ENCODE measurements at places on chromosomes 1 and 21. TPM values are rescaled to one million over a fixed set of nuclear protein-coding genes. Genes with fewer than 3 reads are reported as not detected.

GRCh38 chr1:162687870-162688269 is 55.6 kb downstream of the DDR2 start:
- no peaks in the 10 kb centered on the region for H3K27me3 ChIP-seq
- H3K4me3 ChIP-seq = no peak overlapping the region
- peak overlapping the region; percentile 73 for H3K27ac ChIP-seq
- DNase-seq = no peak
- no peaks in the 10 kb centered on the region for H3K36me3 ChIP-seq

DNA sequence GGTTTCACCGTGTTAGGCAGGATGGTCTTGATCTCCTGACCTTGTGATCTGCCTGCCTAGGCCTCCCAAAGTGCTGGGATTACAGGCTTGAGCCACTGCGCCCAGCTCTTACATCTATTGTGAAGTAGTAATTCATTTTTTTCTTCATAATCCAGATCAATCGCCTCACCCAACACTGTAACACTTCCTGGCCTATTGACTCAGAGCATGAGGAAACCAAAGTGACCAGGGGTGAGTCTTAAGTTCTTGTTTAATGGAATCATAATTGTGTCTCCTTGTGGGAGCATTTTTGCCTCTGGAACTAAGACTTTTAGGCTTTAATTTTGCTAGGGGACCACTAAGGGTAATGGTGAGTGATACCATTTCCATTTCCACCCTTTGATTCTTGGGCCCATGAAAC is 27.4 kb downstream of the TNFSF18 start:
- H3K27ac ChIP-seq = no peak overlapping the region
- H3K27me3 ChIP-seq = no peaks in the 10 kb centered on the region
- H3K4me3 ChIP-seq = no peak overlapping the region
- DNase-seq = no peak
- H3K4me1 ChIP-seq = no peaks in the 10 kb centered on the region

GRCh38 chr1:58456470-58456869 is 90.1 kb downstream of the OMA1 start:
- H3K27me3 ChIP-seq = no peaks in the 10 kb centered on the region
- H3K4me1 ChIP-seq = no peaks in the 10 kb centered on the region

GRCh38 chr1:225845097-225845496 is 35.2 kb downstream of the EPHX1 start:
- no peaks in the 10 kb centered on the region for H3K27me3 ChIP-seq
- no peak overlapping the region for H3K27ac ChIP-seq
- DNase-seq = no peak
- H3K4me1 ChIP-seq = no peaks in the 10 kb centered on the region

DNA sequence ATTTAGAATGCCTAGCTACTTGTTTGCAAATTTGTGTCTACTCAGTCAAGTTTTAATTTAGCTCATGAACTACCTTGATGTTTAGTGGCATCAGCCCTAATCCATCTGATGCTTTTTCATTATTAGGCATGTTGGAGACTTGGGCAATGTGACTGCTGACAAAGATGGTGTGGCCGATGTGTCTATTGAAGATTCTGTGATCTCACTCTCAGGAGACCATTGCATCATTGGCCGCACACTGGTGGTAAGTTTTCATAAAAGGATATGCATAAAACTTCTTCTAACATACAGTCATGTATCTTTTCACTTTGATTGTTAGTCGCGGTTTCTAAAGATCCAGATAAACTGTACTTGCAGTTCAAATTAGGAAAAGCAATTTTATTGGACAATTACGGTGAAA is 7.6 kb downstream of the SOD1 start:
- peaks cover 14% of the 10 kb centered on the region for H3K4me1 ChIP-seq
- no peak overlapping the region for H3K27ac ChIP-seq
- H3K27me3 ChIP-seq = no peaks in the 10 kb centered on the region
- no peak for DNase-seq
- peaks cover 5% of the 10 kb centered on the region for H3K36me3 ChIP-seq

DNA sequence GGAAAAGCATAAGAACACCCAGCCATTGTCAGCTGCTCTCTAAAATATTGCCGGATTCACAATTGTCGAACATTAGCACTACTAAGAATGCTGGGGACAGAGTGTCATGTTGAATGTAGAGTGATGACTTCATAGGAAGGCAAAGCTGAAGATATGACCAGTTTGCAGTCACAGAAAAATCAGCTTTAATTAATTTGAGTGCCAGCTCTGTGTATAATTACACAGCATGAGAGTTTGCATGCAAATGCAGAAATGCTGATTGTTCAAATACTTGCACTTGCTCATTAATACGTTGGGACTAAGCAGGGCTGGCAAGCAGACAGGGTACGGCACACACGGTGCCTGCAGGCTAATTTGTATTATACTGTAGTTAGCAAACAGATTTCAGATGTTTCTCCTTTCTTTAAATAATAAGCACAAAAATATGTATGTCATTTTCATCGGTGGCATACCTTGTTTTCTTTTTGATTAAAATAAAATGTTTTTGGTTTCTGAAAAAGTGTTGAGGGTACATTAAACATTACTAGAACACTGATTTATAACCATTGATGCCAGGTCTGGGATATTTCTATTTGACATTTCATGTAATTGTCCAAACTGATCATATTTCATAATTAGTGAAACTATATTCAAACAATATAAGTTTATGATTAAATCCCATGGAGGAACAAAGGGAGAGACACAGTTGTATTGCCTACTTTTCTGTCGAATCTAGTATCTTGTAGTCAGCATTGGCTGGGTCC is 99.8 kb upstream of the ADGRL2 start:
- H3K4me1 ChIP-seq = no peaks in the 10 kb centered on the region
- no peak for DNase-seq
- H3K27me3 ChIP-seq = no peaks in the 10 kb centered on the region
- no peaks in the 10 kb centered on the region for H3K36me3 ChIP-seq

- H3K27ac ChIP-seq = peak overlapping the region; percentile 59
- no peaks in the 10 kb centered on the region for H3K36me3 ChIP-seq
- H3K27me3 ChIP-seq = no peaks in the 10 kb centered on the region
- peaks cover 47% of the 10 kb centered on the region for H3K4me1 ChIP-seq
- no peak overlapping the region for H3K4me3 ChIP-seq
These were observed 1.9 kb downstream of the SORT1 start for GRCh38 chr1:109395602-109396512.

DNA sequence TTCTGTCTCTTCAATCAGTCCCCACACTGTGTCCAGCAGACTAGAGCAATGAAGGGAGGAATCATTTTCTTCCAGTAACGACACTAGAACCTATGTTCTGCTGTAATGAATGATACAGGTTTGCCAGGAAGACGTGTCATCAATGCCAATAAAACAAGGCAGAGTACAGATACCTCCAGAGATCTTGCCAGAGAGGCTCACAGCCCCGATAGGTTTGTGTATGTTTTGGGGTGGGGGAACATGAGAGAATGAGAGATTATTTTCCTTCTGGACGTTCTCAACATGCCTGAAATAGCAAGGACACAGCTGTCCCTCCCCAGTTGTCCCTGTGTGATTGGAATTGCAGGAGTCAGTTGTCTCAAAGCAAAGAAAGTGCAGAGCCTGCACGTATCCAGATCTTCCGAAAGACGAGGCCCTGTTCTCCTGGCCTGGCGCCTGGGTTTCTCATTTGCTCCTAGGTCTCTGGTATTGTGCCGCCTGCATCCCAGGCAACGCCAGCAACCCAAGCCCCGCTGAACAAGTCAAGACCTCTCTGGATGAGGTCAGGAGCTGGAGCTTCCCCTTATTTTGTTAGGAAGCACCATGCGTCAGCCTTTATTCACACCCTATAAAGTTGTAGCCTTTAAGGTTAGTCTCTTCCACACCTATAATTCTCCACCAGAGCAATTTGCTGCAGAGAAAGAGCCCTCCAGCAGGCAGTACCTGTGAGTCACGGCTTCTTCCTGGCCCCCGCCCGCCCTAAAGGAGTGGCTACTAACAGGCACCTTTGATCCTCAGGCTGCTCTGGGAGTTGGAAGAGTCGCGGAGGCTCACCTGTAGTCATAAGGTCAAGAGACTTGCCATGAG is 130.5 kb downstream of the TOMM20 start:
- peak overlapping the region; percentile 98 for H3K27ac ChIP-seq
- no peaks in the 10 kb centered on the region for H3K36me3 ChIP-seq
- no peaks in the 10 kb centered on the region for H3K27me3 ChIP-seq
- no peak for DNase-seq
- no peak overlapping the region for H3K4me3 ChIP-seq

DNA sequence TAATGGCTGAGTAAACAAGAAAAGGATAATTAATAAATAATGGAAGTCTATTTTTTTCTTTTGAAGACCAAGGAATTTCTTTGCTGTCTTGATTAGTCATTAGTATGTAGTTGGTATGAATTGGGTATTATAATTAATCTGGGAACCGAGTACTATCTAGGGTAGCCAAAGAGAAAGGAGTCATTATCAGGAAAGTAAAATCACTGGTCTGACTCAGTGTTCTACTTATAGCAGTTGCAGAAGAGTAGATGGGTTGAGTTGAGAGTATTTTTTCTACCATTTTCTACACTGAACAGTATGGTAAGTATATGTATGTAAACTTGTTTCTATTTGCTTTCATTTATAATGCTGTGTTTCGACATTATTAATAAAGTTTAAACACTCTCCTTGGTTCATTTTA is 26.6 kb downstream of the CDC14A start:
- DNase-seq = no peak
- no peaks in the 10 kb centered on the region for H3K4me1 ChIP-seq
- H3K4me3 ChIP-seq = no peak overlapping the region
- no peak overlapping the region for H3K27ac ChIP-seq

DNA sequence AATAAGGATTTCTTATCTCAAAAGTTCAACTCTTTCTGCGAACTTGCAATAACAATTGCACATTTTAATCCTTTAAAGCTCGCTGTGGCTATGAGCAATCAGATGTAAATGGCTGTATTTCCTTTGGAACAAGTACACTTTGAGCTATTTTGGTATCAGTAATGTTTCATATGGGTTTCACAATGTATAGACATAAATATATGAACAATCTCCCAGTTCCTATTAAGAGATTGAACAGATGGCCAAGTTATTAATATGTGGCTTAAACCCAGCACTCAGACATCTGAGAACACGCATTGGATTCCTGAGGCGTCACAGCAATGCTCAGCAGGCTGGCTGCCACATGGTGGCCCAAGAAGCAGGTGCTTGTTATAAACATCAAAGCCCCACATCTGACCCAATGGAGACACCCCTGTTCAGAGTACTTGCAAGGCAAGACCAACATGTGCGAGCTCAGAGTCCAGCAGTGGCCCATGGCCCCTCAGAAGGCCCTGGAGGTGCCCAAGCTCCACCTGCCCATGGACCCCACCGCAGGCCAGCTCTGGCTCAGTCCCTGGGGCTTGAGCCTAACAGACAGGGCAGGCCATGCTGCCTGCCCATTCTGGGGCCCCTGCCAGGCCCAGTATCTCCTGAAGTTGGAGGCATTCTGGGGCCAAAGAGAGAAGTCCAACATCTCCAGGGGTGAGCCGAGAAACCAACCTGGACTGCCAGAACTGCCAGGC is 23.7 kb downstream of the PSMG1 start:
- H3K27me3 ChIP-seq = no peaks in the 10 kb centered on the region
- H3K4me1 ChIP-seq = no peaks in the 10 kb centered on the region

GRCh38 chr1:21570885-21571284 is 61.7 kb downstream of the ALPL start:
- H3K27ac ChIP-seq = no peak overlapping the region
- no peak for DNase-seq
- H3K4me1 ChIP-seq = peaks cover 20% of the 10 kb centered on the region
- H3K4me3 ChIP-seq = no peak overlapping the region
- no peaks in the 10 kb centered on the region for H3K36me3 ChIP-seq

GRCh38 chr1:204268101-204268500 is 54.3 kb upstream of the GOLT1A start:
- no peak overlapping the region for H3K4me3 ChIP-seq
- H3K27me3 ChIP-seq = no peaks in the 10 kb centered on the region
- H3K4me1 ChIP-seq = peaks cover 53% of the 10 kb centered on the region
- DNase-seq = no peak
- H3K27ac ChIP-seq = no peak overlapping the region
- peaks cover 5% of the 10 kb centered on the region for H3K36me3 ChIP-seq

- H3K27ac ChIP-seq = no peak overlapping the region
- DNase-seq = no peak
- no peak overlapping the region for H3K4me3 ChIP-seq
- no peaks in the 10 kb centered on the region for H3K36me3 ChIP-seq
These were observed 4.4 kb downstream of the B3GALT2 start for GRCh38 chr1:193181985-193182384.

- no peaks in the 10 kb centered on the region for H3K4me1 ChIP-seq
- no peak overlapping the region for H3K27ac ChIP-seq
- no peak for DNase-seq
- H3K4me3 ChIP-seq = no peak overlapping the region
- H3K27me3 ChIP-seq = no peaks in the 10 kb centered on the region
These were observed 88.1 kb upstream of the HNRNPU start for GRCh38 chr1:244952280-244952933.

DNA sequence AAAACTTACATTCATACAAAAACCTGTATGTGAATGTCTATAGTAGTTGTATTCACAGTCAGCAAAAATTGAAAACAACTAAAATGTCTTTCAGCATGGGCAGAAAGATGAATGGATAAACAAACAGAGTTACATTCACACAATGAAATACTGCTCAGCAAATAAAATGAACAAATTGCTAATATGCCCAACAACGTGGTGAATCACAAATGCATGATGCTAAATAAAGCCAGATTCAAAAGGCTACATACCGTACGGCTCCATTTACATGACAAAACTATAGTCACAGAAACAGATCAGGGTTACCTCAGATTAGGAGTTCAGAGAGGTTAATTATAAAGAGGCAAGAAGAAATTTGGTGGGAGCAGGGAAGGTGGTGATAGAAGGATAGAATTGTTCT is 100.7 kb upstream of the KCTD3 start:
- DNase-seq = no peak
- H3K27ac ChIP-seq = no peak overlapping the region
- H3K36me3 ChIP-seq = no peaks in the 10 kb centered on the region
- H3K27me3 ChIP-seq = no peaks in the 10 kb centered on the region

DNA sequence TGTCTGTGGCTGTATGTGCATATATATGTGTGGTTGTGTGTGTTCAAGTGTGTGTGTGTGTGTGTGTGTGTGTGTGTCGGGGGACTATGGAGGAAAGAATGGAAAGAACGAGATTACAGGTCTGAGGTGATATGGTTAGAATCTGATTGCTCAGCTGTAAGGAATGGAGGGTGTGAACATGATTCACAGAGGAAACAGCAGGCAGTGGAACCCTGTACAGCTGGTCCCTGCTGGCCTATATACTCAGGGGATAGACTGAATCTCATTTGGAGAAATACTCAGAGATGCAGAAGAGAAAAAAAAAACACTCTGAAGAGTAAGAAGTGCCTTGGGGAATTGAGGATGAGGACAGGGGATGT is 180.1 kb upstream of the ESRRG start:
- no peak for DNase-seq
- no peaks in the 10 kb centered on the region for H3K27me3 ChIP-seq
- no peaks in the 10 kb centered on the region for H3K4me1 ChIP-seq

GRCh38 chr1:247115545-247115944 is 11.4 kb upstream of the ZNF669 start:
- no peaks in the 10 kb centered on the region for H3K27me3 ChIP-seq
- no peaks in the 10 kb centered on the region for H3K36me3 ChIP-seq
- no peak overlapping the region for H3K27ac ChIP-seq
- DNase-seq = no peak
- H3K4me3 ChIP-seq = no peak overlapping the region

Gene ICOSLG
- 2.6 TPM for total RNA-seq

Gene KCNN3
- 0.51 TPM for total RNA-seq

Gene SERPINC1
- 2,830 TPM for total RNA-seq

Gene HSPA6
- 0.65 TPM for total RNA-seq

Gene DIRAS3
- 6.4 TPM for total RNA-seq

Gene PRAMEF13
- not detected for total RNA-seq

Gene KCNK1
- 1.1 TPM for total RNA-seq

Gene CASQ1
- not detected for total RNA-seq

Gene MPC2
- 198 TPM for total RNA-seq

Gene SFN
- not detected for total RNA-seq

All from right lobe of liver (tissue), 6 donors.